Cortex of kidney (tissue), 1 donor: ENCODE measurements at places on chromosomes 12 and 14.

DNA sequence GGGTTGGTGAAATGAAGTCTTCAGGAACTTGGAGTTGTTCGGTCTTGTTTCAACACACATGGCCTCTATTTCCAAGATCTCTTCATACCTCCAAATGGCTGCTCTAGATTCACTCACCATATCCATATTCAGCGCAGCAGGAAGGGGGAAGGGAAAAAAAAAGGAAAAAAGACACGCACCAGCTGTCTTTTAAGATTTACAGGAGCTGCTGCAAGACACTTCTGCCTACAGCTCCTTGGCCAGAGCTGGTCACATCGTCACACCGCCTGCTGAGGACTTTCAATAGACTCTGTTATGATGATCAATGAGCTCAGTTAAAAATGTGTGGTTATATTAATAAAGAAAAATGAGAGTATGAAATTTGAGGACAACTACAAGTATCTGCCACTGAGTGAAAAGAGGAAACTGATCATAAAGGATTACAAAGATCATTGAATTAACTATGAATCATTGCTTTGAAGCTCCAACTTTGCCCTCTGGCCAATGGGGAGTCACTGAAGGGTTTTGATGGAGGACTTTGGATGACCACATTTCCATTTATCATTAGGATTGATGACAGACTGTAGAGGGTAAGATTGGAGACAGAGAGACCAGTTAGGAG lies 182.1 kb upstream of the HMGA2 start:
- no peak for DNase-seq

- no peak for DNase-seq
These were observed 678 bp downstream of the ZBTB25 start for GRCh38 chr14:64502887-64503433.

DNA sequence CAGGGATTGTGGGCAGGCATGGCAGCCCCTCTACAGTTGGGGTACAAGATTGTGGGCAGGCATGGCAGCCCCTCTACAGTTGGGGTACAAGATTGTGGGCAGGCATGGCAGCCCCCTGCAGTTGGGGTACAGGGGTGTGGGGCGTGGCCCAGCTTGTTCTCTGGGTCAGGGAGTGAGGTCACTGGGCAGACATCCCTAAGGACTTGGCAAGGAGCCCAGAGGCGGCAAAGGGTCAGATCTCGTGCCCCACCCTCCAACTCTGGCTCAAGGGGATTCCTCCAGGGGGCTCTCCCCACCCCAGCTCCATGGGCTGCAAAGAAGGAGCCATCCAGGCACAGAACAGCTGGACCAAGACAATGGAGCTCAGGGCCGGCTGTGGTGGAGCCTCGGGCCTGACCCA lies 25.8 kb upstream of the NUDT14 start:
- DNase-seq = no peak

GRCh38 chr12:56126732-56127239 lies 1.3 kb upstream of the ESYT1 start:
- no peak for DNase-seq

DNA sequence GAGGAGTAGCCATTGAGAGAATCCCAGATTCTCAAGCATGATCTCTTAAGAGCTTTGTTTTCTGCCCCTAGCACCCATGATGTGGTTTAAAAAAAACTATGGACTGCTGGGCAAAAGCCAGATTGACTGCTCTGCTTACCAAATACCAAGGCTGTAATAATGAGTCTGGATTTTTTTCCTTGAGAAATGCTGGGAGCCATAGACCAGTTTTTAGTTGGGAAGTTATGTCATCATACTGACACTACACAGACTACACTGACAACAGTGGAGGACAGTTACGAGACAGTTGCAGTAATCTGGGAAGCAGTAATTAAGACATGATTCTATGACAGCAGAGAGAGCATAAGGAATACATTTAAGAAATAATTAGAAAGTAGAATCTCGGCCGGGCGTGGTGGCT lies 35.8 kb downstream of the SPATA7 start:
- no peak for DNase-seq

- no peak for DNase-seq
These were observed 16.8 kb upstream of the DYNC1H1 start for GRCh38 chr14:101947577-101947903.

DNA sequence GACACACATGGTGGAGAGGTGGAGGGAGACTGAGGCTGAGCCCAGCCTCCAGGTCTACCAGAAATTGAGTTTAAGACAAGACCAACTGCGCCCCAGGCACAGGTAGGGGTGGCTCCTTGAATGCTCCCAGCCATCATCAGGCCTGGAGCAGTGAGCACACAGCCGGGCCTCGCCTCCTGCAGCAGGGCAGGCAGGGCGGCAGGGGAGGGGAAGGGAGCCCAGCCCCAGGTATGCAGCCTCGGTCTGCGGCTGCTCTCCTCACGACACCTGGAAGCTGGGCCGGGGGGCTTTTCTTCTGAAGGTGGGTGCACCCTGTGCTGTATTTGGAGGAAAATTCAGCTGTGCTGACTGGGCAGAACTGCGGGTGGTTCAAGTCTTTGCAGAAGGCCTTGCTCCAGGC lies 29.5 kb upstream of the TDRD9 start:
- DNase-seq = no peak

DNA sequence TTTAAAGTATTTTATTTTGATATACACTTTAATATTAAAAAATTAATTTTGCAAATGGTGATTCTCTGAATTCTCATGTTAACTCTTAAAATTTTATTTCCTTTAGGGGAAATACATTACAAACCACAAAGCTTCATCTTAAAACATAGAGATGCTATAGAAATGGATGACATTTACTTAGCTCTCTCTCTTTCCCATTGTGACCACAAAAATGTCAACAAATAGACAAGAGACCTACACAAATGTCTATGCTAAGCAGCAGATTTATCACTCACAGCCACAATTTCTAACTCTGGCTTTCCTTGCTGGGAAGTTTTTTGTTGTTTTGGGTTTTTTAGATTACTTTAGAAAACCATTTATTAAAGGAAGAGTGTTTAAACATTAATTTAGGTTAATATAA lies 19.9 kb upstream of the PHC1 start:
- DNase-seq = no peak

GRCh38 chr12:75862692-75863471 lies 168.7 kb downstream of the PHLDA1 start:
- DNase-seq = no peak

DNA sequence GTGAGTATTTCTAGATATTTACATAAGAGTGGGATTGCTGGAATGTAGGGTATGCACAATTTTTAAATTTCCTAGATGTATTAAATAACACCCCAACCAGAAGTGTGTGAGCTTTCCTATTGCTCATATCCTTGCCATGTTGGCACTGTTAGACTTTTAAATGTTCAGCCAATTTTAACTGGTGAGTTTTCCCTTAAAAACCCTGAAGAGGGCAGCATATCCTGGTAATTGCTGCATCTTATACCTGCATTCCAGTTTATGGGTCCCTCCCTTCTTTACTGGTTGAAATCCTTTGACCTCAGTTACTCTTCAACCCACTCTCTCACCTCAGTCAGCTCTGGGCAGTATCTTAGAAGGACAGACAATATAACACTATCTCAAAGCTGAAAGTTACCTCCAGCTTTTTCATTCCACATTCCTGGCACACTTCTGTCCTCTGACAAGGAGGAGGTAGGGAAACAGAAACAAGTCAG lies 270.6 kb downstream of the PAWR start:
- DNase-seq = no peak

- DNase-seq = no peak
These were observed 120.3 kb downstream of the GARIN6 start for GRCh38 chr12:99767809-99768208.

DNA sequence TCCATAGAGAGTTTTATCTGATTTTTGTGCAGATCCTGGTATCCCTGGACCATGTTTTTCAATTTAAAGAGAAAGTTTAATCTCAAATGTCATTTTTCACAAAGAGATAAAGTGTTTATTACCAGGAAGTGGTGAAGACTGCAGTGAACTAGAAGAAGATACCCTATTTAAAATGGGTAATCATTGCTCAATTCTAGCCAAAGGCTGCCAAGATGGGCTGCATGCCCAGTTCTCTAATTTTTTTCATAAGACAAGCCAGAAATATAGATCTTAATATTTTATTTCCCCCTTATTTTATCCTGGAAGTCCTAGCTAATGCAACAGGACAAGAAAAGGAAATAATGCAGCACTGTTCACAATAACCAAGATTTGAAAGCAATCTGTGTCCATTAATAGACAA lies 343.5 kb downstream of the PCNX1 start:
- DNase-seq = no peak
